ENCODE measurements at places on chromosomes 12 and 14.

DNA sequence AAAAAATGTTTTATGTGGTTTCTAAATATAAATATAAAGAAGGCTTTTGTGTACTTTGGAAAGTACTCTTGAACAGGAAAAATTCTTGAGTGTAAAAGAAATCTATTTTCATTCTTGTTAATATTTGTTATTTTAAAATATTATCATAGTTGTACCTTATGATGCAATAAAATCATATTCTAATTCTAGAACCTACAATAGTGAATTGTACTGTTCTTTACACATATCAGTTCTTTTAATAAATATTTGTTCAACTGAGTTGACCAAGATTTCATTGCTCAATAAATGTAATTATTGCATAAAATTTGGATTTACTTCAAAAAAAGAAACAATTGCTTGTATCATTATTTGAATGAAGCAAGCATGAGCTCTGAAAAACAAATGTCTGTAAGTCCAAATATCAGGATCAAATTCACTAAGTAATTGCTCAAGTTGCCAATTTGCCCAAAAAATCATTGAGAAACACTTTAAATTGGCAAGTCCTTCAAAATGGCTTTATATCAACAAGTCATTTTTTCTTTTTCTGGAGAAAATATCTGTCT is 191.6 kb upstream of the SLC16A7 start:
- H3K36me3 ChIP-seq, result no peaks in the 10 kb centered on the region
- no peaks in the 10 kb centered on the region for H3K27me3 ChIP-seq
- peaks cover 10% of the 10 kb centered on the region for H3K4me1 ChIP-seq
- no peak overlapping the region for H3K27ac ChIP-seq
- H3K4me3 ChIP-seq, result no peak overlapping the region

DNA sequence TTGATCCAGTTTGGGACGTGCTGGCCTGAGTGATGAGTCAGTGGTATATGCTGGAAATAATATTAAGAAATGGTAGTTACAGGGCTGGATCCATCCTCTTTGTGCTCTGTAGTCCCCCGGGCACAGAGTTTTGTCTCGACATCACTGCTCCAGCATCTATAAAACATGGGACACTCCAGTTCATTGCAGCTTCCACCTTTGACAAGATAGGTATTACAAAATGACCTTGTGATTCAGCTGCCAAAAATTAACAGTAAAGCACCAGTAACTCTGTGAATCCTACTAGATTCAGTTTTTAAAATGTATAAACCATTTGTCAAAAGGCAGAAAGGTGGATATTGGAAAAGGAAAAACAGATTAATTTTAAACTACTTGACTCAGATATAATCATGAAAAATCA is 14.6 kb upstream of the GNG2 start:
- no peaks in the 10 kb centered on the region for H3K4me1 ChIP-seq
- no peak overlapping the region for H3K27ac ChIP-seq
- H3K27me3 ChIP-seq, result no peaks in the 10 kb centered on the region
- no peak overlapping the region for H3K4me3 ChIP-seq

DNA sequence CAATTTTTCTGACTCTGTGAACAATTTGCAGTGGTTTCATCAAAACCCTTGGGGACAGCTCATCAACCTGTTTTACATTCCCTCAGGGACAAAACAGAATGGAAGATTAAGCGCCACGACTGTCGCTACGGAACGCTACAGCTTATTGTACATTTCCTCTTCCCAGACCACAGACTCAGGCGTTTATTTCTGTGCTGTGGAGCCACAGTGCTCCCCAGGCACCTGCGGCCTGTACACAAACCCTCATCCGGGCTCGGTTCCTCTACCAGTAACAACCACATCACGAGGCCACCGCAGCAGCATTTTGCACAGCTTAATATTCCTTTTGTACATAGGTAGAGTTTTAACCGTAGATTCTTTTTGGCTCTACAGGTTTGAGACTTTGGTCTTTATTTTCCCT is 397.4 kb upstream of the OR4E1 start:
- peaks cover 58% of the 10 kb centered on the region for H3K27me3 ChIP-seq
- H3K4me3 ChIP-seq, result no peak overlapping the region
- no peak overlapping the region for H3K27ac ChIP-seq

DNA sequence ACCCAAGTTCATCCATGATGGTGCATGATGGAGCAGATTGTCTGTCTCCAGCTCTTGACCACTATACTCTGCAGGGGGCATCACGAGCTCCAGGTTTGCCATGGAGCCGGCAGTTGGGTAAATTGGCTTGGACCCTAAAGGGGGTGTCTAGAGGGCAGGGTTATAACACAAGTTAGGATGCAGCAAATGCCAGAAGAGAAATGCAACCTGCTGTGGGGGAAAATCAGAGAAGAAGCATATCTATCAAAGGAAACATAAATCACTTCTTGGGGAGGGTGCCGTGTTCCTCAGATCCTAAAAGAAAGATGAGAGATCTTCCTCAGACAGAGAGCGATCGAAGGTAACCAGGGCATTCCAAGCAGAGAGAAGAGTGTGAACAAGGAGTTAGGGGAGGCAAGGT is 334.9 kb downstream of the C12orf75 start:
- no peaks in the 10 kb centered on the region for H3K36me3 ChIP-seq
- H3K27ac ChIP-seq, result no peak overlapping the region
- DNase-seq, result no peak
- peaks cover 14% of the 10 kb centered on the region for H3K27me3 ChIP-seq
- H3K4me1 ChIP-seq, result no peaks in the 10 kb centered on the region
- no peak overlapping the region for H3K4me3 ChIP-seq

DNA sequence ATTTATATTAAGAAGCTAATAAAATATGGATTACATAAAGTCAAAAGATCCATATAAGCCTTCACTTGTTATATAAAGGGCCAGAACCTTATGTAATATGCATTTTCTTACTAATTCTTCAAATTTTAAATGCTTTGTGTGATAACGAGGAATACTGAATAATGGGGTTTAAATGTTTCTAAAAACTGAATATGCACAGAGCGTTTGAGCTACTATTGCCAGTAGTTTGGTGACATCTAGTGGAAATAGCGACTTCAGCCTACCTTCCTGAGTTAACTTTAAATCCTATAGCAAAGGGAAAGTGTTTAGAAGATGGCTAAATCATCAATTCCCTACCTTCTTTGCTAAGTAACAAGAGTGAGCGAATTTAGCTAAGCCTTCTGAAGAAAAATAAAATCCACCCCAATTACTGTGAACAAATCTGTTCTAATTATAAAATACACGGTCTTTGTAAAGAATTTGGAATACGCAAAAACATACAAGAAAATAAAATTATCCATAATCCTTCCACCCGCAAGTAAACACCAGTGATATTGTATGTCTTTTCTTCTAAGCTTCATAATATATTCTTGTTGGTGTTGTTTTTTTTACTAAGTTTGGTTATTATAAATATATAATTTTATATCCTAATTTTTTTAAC is 115.5 kb upstream of the G2E3 start:
- H3K36me3 ChIP-seq, result no peaks in the 10 kb centered on the region
- H3K27ac ChIP-seq, result no peak overlapping the region
- peak; percentile 73 for DNase-seq
- no peaks in the 10 kb centered on the region for H3K4me1 ChIP-seq
- peaks cover 44% of the 10 kb centered on the region for H3K27me3 ChIP-seq
- no peak overlapping the region for H3K4me3 ChIP-seq

DNA sequence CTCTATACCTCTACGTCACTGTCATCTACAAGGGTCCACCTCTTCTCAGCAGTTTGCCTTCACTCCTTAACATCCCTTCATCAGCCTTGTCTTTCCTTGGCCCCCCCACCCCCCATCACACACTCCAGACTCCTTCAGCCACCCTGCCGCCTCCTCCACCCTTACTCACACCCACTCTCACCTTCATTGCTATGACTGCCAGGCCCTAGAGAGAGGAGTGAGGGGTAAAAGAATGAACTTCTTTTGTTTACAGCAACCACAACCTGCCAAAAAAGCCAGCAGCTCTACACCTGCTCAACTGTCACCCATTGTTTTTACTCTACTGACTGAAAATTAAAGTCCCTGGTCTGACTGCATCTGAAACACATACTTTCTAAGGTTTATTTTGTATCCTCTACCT is 112.8 kb downstream of the DUSP6 start:
- peaks cover 32% of the 10 kb centered on the region for H3K4me1 ChIP-seq
- no peak for DNase-seq
